ENCODE measurements at places on chromosomes 6 and 20.

GRCh38 chr6:11460001-11460668 is 77.4 kb upstream of the TMEM170B start:
- peak; percentile 86 for DNase-seq

DNA sequence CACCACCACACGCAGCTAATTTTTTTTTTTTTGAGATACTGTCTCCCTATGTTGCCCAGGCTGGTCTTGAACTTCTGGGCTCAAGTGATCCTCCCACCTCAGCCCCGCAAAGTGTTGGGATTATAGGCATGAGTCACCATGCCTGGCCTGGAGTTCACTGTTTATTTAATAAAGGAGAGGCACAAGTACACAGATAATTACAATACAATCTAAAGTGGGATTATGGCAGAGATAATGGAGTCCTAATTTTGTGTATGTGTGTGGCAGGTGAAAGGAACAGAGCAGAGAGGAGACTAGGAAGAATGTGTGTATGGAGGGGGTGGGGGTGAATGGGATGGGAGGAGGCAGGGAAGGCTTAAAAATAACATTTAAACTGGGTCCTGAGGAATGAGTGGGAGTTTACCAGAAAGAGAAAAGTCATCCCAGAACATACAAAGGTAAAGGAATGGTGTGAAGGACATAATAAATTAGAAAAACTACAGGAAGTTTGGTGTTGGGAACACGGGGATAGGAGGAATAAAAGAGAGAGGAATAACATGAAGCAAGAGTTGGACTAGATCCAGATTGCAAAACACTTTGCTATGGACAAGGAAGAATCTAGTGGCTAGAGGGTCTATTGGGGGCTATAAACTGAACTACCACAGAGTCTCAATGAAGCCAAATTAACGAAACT is 4.4 kb downstream of the NCOA5 start:
- DNase-seq: no peak

DNA sequence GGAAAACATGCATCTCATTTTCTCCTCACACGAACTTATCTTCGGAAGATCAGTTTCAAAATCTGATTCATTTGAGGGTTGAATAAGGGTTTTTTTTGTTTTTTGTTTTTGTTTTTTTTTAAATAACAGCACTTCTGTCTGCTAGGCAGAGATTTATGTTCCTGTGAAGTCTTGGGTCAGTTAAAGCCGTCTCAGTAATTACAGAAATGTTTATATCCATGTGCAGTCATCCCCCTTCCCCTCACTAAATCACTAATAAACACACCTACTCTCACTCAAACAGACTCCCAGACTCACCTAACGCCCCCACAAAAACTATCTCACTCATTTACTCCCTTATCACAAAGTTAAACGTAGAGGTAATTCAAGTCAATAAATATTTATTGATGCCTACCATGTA is 214.2 kb upstream of the SUPT3H start:
- no peak for DNase-seq

DNA sequence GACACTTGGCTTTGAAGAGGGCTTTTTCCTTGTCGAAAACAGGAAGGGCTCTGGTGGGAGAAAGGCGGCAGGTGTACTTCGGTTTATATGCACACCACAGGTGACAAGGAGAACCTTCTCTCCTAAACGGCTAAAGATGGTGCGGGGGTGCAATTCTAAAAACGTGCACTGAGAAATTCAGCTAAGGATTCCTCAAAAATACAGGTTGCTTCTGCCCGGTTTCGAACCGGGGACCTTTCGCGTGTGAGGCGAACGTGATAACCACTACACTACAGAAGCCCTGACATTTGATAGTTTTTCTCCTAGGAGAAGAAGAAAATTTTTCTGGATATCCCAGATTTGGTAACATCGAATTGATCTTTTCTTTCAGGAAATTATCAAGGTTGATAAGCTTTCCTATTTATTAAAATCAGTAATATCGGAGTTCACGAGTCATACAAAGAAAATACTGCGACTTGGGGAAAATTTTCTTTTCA is 32.0 kb downstream of the POM121L2 start:
- peak; percentile 27 for DNase-seq

- peak; percentile 2 for DNase-seq
These were observed 146.2 kb downstream of the FAM83B start for GRCh38 chr6:54992789-54993188.

- DNase-seq: peak; percentile 20
These were observed 82.8 kb downstream of the ZMYND8 start for GRCh38 chr20:47273591-47274235.

DNA sequence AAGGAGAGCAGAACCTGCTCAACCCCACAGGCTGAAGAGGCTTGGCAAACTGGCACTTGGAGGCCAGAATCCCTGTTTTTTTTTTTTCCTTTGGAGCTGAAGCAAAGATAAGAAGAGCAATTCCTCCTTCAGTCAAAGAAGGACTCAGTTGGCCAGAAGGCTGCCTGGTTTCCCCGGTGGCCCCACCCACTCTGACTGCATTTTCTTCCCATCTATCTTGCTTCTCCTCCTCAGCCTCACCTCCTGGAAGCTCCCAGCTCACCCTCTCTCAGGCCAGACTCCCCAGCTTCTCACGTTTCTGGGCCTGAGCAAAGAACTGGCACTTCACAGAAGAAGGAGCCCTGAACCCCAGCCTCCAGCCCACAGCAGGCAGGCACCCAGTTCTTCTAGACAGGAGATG is 2.4 kb downstream of the LRFN2 start:
- DNase-seq: no peak

DNA sequence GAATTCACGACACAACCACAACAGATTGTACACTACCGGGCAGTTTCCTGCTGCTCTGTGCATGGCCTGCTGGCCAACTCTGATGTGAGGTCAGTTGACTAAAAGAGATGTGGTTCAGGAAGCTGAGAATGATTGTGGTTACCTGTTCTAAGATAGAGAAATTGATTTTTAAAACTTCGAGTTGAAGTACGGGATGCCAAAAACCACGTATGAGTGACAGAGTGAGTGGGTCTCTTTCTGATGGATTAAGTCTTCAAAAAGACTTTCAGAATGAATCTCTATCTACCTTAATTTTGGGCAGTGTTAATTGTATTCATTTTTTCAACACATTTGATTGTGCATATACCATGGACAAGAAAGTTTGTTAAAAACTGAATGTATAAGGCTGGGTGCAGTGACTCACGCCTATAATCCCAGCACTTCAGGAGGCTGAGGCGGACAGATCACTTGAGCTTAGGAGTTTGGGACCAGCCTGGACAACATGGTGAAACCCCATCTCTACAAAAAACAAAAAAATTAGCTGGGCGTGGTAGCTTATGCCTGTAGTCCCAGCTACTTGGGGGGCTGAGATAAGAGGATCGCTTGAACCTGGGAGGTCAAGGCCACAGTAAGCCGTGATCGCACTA is 121.2 kb downstream of the SGK1 start:
- DNase-seq: no peak

GRCh38 chr20:62560162-62560561 is 82.1 kb upstream of the SLCO4A1 start:
- no peak for DNase-seq

GRCh38 chr20:36754656-36755222 is 8.8 kb upstream of the NDRG3 start:
- DNase-seq: peak; percentile 70

- DNase-seq: no peak
These were observed 14.0 kb downstream of the ETV7 start for GRCh38 chr6:36373368-36374019.

DNA sequence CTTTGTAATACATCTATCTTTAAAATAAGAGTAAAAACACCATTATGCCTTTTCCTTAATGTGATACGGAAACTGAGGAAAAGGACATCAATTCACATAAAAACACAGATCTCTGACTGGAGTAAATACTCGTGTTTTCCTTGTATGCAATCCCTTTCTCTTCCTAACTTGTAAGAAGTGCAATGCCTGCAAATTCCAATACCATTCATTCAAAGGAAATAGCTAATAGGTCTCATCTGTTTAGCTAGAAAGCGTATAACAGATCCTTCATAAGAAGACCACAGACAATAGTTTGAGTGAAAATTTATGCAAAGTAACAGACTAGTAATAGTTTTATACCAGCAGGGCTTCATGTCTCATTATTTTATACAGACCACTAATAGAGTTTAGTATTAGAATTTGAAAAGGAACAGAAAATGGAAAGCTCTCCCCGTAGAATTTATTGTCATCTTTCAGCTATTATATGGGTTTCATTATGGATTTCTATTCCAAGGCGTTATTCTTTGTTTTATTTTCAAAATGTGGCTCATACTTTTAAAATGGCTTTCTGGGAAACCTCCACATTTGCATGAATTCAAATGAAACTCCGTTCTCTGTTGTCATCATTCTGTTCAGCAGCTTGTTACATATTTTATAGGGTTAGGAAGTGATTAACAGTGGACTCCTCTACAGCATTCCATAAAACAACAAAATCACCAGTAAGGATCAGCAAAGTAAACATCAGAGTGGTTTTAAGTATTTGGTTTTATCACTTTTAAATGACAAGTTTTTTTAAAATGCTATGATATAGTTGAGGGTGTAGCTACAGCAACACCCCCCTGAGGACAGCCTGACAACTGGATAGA is 186.7 kb downstream of the BTBD9 start:
- no peak for DNase-seq

All from suppressor macrophage treated with lipopolysaccharide for 4 hours (primary cell).